ENCODE measurements at places on chromosomes 7 and 10. TPM values are rescaled to one million over a fixed set of nuclear protein-coding genes. Genes with fewer than 3 reads are reported as not detected.
A peak's percentile ranks its signal among the peaks of the same experiment; 100 is the strongest.

PSD gene
- 0.26 TPM for total RNA-seq

AGMO gene
- 0.51 TPM for total RNA-seq

SPOCK2 gene
- 1.9 TPM for total RNA-seq

SEMA3A gene
- total RNA-seq: 105 TPM

LIPK gene
- not detected for total RNA-seq

RAMP3 gene
- total RNA-seq: 32.3 TPM

DKK1 gene
- 12.7 TPM for total RNA-seq

LIPJ gene
- total RNA-seq: not detected

SCIN gene
- total RNA-seq: 0.13 TPM

KRIT1 gene
- 30.6 TPM for total RNA-seq

KIAA1549 gene
- 3.3 TPM for total RNA-seq

MMD2 gene
- not detected for total RNA-seq

ZP3 gene
- 2.5 TPM for total RNA-seq

DNA sequence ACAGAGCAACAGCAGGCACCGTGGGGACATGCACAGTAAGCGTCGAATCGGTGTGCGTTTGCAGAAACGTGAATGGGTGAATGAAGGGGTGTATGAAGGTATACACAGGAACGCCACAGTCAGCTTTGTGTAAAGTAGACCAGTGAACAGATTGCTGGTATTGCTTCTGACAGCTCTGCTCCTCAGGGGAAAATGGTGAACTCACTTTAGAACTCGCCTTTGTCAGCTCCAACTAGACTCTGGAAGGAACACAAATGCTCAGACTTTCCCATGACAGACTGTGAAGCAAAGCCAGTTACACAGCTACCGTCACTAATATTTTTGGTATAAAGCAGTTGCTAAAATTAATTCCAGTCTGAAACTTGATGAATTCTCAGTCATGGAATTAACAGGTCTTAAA is 78.9 kb downstream of the CUX1 start:
- no peak for DNase-seq

- DNase-seq: no peak
These were observed 227.2 kb downstream of the NSUN6 start for GRCh38 chr10:18424200-18424599.

- DNase-seq: no peak
These were observed 2.8 kb downstream of the EEPD1 start for GRCh38 chr7:36155811-36156361.

DNA sequence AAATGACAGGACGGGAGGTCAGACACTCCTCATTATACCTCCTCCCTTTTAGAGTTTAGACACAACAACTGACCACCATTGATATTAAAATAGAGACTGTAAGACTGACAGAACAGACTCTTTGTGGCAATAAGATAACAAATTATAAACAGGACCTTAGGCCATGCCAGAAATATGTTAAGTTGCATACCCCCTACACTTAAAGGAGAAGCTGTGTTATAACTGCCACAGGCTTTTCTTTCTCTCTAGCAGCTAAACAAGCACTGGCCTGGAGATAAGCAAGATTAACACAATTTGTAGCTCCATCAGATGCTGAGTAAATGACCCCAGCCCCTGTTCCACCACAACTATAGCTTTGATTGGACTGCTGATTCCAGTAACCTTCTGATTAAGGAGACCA is 10.5 kb upstream of the UNC5B start:
- no peak for DNase-seq

DNA sequence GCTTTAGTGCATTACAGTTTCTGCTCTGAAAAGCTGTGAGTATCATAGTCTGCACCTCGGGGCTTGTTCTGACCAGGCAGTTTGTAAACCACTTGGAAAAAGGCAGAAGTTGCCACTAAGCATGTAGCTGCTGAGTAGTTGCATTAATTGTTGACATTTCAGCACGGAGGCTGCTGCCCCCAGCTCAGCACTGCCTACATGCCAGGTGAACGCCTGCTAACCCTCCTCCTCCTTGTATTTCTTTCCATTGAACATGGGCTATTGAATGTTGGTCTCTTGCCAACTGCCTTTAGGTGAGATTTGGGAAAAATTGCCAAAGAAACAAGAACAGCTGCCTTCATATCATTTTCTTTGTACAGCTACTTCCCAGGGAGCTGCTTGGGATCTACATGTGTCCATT is 164.2 kb downstream of the RAPGEF5 start:
- DNase-seq: no peak

DNA sequence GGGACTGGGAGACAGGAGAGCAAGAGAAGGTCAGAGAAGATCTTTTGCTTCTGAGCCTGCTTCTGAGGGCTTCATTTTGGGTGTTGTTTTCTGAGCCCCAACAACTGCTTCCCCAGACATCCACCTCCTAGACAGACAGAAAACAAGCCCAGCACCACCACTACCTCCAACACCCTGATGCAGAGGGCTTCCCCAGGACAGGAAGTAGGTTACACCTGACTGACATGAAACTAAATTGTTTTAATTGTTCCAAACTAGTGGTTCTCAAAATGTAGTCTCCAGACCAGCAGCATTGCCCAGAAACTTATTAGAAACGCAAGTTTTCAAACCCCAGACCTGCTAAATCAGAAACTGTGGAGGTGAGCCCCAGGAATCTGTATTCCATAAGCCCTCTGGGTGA is 163.6 kb upstream of the KMT2E start:
- no peak for DNase-seq

GRCh38 chr10:98055841-98056516 is 25.6 kb upstream of the CRTAC1 start:
- DNase-seq: no peak

DNA sequence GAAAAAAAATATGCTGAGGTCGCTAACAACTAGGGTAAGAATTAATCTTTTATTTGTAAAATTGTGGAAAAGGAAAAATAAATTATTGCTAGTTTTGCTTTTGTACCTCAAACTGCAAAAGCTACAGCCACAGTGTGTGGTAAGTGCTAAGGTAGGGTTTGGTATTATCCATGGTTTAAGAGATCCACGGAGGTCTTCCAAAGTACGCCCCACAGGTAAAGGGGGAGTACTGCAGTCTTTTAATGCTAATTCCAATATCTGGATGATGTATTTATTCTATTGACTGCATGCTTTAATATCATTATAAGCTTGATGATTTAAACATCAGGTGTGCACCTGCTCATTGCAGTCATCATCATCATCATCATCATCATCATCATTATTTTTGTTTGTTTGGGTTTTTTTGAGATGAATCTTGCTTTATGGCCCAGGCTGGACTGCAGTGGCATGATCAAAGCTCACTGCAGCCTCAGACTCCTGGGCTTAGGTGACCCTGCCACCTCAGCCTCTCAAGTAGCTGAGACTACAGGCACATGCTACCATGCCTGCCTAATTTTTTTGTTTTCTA is 38.4 kb upstream of the BMS1 start:
- DNase-seq: no peak

- no peak for DNase-seq
These were observed 122.0 kb downstream of the SKIDA1 start for GRCh38 chr10:21403256-21404015.

- DNase-seq: no peak
These were observed 47.6 kb downstream of the ASB13 start for GRCh38 chr10:5618829-5619228.

DNA sequence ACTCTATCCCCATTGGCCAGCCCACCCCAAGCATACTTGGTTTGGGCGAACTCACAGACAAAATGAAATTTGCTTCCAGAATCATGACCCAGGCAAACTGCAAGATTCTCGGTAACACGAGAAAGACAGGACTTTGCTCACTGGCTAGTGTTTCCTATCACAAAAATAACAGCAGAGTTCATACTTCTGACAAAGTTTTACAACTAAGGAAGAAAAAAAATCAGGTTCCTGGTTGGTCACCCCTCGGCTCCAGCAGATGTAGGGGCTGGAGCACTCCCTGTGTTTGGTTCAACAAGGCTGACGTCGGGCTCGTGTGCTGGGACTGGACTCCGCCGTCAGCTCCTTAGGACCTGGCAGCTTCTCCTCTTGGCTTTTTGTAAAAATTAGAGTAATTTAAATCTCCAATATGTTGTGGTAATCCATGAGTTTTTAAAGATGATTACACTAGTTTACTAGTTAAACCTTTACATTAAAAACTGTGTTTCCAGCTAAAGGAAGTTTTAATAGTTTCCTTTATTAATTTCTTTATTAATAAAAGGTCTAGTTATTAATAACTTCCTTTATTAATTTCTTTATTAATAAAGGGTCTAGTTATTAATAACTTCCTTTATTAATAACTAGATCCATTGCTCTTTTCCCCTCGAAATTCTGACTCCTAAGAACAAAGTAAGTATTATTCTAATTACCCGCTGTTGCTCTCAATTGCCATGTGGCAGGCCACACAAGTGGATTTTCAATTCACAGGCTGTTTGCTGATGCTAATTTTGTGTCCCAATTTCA is 115.6 kb upstream of the RNF32 start:
- no peak for DNase-seq

- DNase-seq: no peak
These were observed 232.6 kb downstream of the GALNT17 start for GRCh38 chr7:71364551-71364950.

- DNase-seq: no peak
These were observed 13.7 kb downstream of the PSTK start for GRCh38 chr10:122993797-122994336.

- DNase-seq: no peak
These were observed 40.7 kb upstream of the MRLN start for GRCh38 chr10:59793919-59794318.

- DNase-seq: no peak
These were observed 17.6 kb upstream of the FAM221A start for GRCh38 chr7:23662124-23662983.

GRCh38 chr7:44201813-44202212 is 1.0 kb downstream of the YKT6 start:
- no peak for DNase-seq

DNA sequence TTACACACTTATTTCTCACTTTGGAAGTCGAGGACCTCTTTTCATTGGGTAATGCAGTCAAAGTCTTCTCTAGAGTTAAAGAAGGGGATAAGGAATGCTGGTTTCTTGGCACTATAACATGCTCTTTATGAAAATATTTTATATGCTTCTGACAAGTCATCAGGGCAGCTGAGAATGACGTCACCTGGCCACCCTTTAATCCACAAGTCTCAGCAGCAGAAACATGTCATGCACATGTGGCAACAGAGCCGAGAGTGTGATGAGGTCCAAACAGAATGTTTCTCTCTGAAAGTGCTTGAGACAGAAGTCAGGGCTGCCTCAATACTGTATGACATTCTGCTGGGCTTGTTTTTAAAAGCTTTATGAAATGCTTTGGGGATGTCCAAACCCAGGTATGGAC is 63.5 kb upstream of the C10orf90 start:
- no peak for DNase-seq

- DNase-seq: no peak
These were observed 10.2 kb downstream of the ANXA11 start for GRCh38 chr10:80195046-80195574.

- no peak for DNase-seq
These were observed 171.0 kb downstream of the PTPN20 start for GRCh38 chr10:47082055-47082784.

DNA sequence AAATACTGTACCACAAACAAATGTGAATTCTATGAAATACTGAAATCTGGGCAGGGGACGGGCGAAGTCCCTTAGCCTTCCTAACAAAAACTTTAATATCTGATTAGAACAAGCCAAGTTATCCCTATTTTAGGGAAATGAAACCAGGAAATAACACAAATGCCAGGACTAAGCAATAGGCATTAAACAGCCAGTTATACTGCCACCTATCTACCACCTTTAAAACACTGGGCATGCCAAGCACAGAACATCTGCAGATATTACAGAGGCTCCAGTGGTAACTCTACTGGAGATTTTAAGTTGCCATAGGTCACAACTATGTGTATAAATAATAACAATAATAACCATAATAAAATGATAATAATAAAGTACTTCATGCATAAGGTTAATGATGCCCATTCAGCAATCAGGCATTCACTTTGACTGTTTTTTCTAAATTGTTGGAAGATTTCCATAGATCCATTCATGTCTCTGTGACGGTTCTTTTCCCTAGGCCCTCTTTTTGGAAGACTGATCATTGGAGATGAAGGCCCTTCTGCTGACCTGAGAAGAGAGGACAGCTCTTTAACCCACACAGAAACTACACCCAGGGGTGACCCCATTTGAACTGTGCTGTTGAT is 195.7 kb downstream of the CACNA2D1 start:
- DNase-seq: peak; percentile 41

DNA sequence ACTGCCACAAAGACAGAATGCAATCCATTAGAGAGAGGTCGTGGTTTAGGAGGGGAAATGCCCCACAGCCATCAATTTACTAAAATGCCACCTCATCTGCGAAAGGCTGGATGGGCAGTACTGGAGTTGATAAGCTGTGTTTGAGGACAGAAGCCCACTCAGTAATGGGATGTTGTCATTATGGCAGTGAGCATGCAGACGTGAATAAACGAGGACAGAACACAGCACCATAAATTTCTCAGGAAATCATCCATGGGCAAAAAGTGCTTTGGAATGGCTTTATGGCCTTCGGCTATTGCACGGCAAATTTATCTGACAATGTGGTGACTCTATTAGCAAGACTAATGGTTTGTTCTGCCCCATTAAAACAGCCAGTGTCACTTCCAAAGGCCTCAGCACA is 15.9 kb upstream of the C10orf53 start:
- DNase-seq: no peak

DNA sequence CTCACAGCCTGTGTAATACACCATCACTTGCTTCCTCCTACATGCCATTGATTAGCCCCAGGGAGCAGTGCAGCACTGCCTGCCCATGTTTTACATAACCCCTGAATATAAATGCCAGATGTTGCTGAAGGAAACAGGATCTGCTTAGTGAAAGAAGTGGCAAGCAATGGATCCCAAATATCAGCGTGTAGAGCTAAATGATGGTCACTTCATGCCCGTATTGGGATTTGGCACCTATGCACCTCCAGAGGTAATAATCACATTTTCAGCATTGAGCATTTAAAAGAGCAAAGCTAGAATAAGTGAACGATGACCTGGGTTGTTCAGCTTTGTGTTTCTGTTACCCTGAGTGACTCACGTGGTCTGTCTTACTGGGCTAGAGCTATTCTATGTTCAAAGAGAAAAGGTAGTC is at the start of gene AKR1C4:
TSS of gene AKR1C4 (plus strand) at position 136 of the 412 bp plus-strand sequence. CDS start at position 167, 31 bp downstream.
- no peak for DNase-seq

DNA sequence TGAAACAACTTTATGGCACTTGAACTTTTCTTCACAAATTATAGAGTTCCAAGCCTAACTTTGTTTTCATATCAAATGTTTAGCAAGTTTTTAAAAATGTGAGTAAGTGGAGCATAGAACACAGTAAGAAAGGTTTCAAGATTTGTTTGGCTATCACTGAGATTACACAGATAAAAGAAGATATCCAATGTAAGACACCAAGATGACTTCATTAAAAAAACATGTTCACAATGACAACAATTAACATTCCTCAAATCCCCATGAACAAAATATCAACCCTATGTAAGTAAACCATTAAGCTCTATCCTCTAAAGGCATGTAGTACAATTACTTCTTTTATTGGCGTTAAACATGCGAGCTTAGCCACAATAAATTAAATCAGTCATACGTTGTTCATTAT is 129.7 kb downstream of the RELN start:
- no peak for DNase-seq

- no peak for DNase-seq
These were observed 117.0 kb downstream of the MKX start for GRCh38 chr10:27628621-27629020.
